ENCODE measurements at places on chromosomes 12 and 14. TPM values are rescaled to one million over a fixed set of nuclear protein-coding genes. Genes with fewer than 3 reads are reported as not detected.
A peak's percentile ranks its signal among the peaks of the same experiment; 100 is the strongest.

GRCh38 chr14:55212634-55213033 is 21.2 kb upstream of the DLGAP5 start:
- no peak for DNase-seq

The DENND5B gene
- 11.7 TPM for total RNA-seq

DNA sequence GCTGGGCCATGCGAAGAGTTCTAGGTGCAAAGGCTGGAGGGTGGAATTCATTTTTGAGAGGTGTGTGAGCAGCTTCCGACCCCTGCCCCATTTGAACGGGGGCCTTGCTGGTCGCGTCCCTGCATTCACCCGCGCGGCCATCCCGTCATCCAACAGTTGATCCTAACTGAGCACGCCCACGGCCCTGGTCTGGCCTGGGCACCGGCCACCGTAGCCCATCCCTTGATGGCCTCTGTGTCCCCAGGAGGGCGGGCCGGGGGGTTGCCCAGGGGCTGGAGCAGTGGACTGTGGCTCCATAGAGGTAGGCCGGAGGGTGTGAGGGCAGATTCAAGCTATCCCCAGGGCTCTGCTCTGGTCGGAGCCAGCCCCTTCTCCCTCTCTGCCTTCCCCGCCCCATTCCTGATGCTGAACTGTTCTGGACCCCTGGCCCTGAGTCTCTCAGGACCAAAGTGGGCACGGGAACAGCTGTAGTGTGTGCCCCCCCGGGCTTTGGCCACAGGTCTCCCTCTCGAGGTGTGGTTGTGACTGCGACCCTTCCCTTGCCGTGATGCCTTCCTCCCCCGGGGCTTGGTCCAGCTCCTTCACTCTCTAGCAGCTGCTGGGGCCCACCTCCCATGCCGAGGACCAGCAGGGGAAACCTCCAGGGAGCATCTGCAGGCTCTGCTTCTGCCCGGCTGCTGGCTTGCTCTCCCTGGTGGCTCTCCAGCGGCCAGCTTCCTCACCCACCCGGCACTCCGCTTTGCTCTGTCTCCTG is 9.1 kb downstream of the MEG3 start:
- no peak for DNase-seq

The LGR5 gene
- 0.10 TPM for total RNA-seq

- peak; percentile 64 for DNase-seq
Observed at GRCh38 chr12:109264095-109264942, 44.8 kb downstream of the FOXN4 start.

- DNase-seq: no peak
Observed at GRCh38 chr12:70268972-70269371, 25.7 kb downstream of the CNOT2 start.

DNA sequence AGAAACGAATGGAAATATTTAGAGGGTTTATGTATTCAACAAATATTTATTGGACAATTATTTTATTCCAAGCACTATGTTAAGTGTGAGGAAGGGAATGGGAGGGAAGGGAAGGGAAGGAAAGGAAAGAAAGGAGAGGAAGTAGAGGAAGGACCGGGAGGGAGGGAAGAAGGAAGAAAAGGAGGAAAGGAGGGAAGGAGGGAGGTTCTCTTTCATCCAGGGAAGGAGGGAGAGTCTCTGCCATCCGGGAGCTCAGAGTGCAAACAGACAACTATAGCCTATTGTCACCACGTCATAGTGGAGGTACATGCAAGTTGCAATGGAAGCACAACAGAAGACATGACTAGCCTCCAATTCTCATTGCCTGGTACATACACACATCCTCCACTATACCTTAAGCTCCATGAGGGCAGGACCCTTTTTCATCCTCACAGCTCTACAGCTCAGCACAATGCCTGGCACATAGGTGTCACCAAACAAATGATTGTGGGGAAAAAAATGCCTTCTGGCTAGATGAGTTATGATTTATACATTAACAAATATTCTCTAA is 48.1 kb downstream of the DAD1 start:
- DNase-seq: no peak

DNA sequence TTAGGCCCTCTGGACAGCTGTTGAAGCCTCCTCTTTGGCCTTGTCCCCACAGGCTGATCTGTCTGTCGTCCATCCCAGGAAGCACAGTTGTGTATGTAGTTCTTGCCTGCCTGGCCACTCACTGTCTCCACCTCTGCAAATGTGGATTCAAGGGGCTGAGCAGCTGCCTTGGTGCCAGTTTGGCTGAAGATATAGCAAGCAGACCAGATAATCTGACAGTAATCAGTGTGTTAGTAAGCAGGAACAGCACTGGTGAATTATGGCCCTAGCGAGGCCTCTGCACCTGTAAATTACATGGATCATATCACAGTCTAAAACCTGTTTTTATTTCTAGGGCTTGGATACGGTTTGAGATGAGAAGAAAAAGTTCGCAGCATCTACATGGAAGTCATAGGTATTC is 282.5 kb upstream of the NOS1 start:
- no peak for DNase-seq

GRCh38 chr14:74109369-74109768 is 24.6 kb downstream of the LIN52 start:
- no peak for DNase-seq

The TAS2R30 gene
- 0.23 TPM for total RNA-seq

The PDE3A gene
- 0.40 TPM for total RNA-seq

The RPL10L gene
- not detected for total RNA-seq

The CDCA3 gene
- 129 TPM for total RNA-seq

The LMNTD1 gene
- total RNA-seq: not detected

DNA sequence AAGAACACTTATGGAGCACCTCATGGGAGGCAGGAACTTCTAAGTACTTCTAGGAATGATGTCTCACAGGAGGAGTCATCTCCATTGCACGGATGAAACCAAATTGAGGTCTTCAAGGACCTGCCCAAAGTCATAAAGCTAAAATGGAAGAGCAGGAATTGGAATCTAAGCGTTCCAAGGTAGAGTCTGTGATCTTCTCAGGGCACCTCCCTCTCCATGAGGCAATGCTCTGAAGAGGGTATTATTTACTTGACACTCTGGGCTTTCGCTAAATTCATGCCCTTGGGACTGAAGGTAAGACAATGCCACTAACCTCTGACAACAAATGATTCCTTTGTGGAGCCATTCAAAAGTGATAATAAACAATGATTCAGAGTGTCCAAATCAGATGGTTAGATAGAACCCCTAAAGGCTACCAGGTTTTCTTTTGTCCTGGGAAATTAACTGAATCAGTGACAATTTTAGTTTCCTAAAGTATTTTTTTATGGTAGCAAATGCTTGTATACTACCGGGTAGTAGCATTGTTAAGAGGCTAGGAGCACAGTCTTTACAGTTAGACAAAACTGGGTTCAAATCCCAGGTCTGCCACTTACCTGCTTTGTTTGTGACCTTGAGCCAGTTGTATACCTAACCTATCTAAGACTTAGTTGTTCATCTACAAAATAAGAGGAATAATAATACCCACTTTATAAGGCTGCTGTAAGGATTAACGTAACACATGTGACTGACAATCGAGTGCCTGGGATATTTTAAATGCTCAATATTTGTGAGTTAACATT is 12.3 kb downstream of the HMGA2 start:
- no peak for DNase-seq

The PRR13 gene
- total RNA-seq: 100 TPM

The TSHR gene
- total RNA-seq: not detected

GRCh38 chr12:53956251-53956887 is 1.7 kb downstream of the HOXC12 start:
- DNase-seq: no peak

GRCh38 chr12:71942259-71942658 is 3.6 kb downstream of the TPH2 start:
- no peak for DNase-seq

The CCDC177 gene
- not detected for total RNA-seq

DNA sequence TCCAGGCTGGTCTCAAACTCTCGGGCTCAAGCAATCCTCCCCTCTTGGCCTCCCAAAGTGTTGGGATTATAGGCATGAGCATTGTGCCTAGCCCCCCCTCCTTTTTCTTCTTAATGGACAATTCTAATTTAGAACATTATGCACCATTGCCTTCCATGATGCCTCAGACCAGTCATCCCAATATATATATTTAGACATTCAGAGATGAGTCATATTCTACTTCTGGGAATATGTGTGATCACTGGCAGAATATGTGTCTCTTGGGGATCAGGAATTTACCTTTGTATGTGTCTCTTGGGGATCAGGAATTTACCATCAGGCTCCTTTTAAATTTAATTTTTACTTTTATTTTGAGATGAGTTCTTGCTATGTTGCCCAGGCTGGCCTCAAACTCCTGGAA is 7.5 kb upstream of the CCDC177 start:
- DNase-seq: peak; percentile 22

- DNase-seq: no peak
Observed at GRCh38 chr12:103455020-103455763, 40.6 kb downstream of the C12orf42 start.

- DNase-seq: no peak
Observed at GRCh38 chr12:91070936-91071335, 13.1 kb upstream of the KERA start.

GRCh38 chr12:118330421-118331018 is 42.2 kb downstream of the TAOK3 start:
- DNase-seq: no peak

DNA sequence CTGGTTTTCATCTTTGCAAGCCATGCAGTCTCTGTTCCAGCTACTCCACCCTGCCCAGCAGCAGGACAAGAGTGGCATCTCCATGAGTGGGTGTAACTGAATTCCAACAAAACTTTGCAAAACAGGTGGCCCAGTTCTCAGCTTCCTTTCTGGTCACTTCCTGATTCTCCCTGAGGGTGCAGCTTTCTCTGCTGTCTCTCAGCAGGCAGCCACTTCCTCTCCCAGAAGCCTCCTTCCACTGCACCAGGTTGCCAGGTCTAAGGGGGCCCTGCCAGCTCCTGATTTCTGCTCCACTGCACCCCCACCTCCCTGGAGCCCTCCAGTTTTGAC is 341.0 kb upstream of the FKBP4 start:
- DNase-seq: no peak

The SALL2 gene
- 0.03 TPM for total RNA-seq

All from HT1080 (cell line).